GM12878 (cell line): ENCODE measurements at places on chromosomes 7 and 10. TPM values are rescaled to one million over a fixed set of nuclear protein-coding genes. Genes with fewer than 3 reads are reported as not detected.

The SPDYE8 gene
- 0.46 and 0.58 TPM in 2 replicates for polyA plus RNA-seq

The SUN3 gene
- not detected in 2 replicates for polyA plus RNA-seq

The CYP26C1 gene
- not detected in 2 replicates for polyA plus RNA-seq

The CYP2E1 gene
- not detected in 2 replicates for polyA plus RNA-seq

The PILRA gene
- polyA plus RNA-seq, result 6.6 and 6.8 TPM in 2 replicates

The LLCFC1 gene
- not detected in 2 replicates for polyA plus RNA-seq

The ODAD2 gene
- polyA plus RNA-seq, result not detected in 2 replicates

The IMPDH1 gene
- polyA plus RNA-seq, result 35.9 and 58.3 TPM in 2 replicates

The GPR37 gene
- not detected in 2 replicates for polyA plus RNA-seq

The PTPN20 gene
- polyA plus RNA-seq, result not detected in 2 replicates

The MDFIC gene
- polyA plus RNA-seq, result 20.5 and 35.3 TPM in 2 replicates

The FAM241B gene
- polyA plus RNA-seq, result 0.30 TPM in 1 of 2 replicates, not detected in the other

DNA sequence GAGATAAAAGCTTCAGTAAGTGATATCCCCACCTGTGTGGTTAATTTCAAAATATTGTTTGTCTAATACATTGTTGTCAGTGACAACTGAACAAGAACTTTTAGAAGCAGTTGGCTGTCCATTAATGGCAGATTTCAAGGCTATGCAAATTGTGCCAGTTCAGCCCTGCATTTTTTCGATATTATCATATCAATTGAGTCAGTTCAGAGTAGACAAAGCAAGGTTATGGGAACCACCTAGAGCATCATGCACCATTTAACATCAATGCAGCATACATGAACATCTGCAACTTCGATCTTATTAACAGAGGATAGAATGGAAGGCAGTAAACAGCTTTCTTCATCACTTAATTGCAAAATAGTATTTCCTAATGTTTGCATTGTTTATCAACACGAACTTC is 180.7 kb upstream of the KAT6B start:
- DNase-seq, result no peak

GRCh38 chr10:84820596-84820995 is 492.2 kb downstream of the CCSER2 start:
- DNase-seq, result no peak

GRCh38 chr7:22810843-22811242 is 11.8 kb downstream of the TOMM7 start:
- no peak for DNase-seq

GRCh38 chr7:33870120-33870519 is 35.2 kb upstream of the BMPER start:
- DNase-seq, result no peak

DNA sequence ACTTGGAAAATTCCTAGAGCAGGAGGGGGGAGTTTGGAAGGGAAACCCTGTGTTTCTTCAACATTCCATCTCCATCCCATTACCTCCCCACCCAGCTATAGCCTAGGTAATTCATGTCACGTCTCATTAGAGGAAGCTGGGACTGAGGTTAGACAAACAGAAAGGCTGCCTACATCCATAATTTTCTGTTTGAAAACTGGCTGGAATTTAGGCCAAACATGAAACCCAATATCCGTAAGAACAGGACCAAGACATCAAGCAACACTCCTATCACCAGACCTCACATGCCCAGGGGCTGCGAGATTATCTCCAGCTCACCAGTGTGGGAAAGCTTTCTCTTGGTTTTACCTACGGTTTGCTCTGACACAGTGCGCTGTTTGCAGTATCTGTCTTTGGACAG is 316.3 kb downstream of the FRMD4A start:
- DNase-seq, result no peak

DNA sequence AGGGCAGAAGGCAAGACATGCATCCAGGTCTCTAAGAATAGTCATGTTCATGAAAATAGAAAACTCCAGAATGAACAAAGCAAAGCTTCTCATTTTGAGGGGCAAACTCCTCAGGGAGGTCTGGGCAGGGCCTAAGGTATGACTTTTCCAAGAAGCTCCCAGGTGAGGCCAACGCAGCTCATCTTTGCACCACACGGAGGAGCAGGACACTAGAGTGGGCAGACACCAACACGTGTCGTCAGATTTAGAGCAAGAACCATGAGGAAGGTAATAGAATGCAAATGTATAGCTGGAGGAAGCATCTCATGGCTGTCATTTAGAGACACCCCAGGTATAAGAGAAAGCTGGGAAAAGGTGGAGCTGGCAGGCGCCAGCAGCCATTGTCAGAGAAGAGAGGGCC is 95.7 kb downstream of the WDFY4 start:
- no peak for DNase-seq

DNA sequence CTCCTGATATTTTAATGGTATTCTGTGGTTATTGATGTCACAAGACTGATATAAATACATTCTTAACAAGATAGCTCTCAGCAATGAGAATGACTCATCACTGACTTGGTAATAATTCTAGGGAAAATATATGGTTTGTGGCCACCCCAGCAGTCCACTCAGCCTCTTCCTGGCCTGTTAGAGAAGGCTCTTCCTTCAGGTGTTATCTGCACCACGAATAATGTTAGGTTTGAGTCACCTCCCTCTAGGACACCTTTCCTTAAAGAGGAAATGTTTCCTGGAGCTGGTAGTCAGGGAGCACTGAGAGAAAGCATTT is 163.3 kb downstream of the SVIL start:
- DNase-seq, result no peak

GRCh38 chr7:14902589-14903067 is at the start of gene DGKB:
DGKB (minus strand) TSS chr7:14902751.
- DNase-seq, result no peak

DNA sequence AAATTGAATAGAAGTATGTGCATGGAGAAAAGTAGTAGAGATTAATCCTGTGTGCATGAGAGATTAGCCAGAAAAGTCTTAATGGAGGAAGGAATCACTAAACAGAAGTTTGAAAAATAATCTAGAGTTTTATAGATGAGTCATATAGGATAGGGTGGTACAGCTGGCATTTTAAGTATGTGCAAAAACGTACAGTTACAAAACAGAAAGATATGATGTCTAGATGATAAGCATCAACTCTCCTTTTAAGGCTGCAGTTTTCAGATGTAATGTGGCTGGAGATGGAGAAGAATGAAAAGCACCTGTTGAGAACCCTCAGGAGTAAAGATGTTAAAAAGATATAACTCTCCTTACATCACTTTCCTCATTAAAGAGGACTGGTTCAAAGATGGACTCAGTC is 271.3 kb downstream of the STK31 start:
- no peak for DNase-seq

DNA sequence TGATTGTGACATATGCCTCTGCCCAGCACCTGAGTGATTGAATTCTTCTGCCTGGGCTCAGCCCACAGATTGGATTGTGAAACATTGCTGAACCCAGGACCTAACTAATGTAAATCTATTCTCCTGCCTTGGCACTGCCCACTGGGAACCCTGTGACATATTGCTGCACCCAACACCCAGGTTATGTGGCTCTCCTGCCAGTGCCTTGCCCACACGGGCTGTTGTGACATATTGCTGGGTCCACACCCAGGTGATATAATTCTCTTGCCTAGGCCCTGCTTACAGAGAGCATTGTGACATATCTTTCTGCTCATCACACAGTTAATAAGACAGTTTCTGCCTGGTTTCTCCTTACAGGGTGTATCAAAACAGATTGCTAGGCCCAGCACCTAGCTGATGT is 50.8 kb upstream of the ZNF680 start:
- DNase-seq, result no peak

- DNase-seq, result no peak
These were observed 29.5 kb downstream of the CTNNA3 start for GRCh38 chr10:67666416-67667034.

DNA sequence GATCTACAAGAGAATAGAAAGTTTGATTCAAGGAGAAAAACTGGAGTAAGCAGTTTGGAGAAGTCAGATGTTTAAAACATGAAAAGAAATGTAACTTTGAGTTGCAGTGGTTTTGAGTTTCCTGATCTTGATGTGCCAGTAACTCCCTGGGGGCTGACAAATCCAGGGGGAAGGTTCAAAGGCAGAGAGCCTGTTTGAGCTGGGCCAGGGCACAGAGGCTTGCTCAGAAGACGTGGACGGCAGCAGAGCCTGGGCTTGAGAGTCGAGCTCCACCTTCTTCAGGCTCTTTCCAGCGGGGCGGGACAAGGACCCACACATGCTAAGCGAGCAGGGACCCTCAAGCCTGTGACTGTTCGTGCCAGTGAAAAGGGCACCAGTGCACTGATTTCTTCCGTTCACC is 176.2 kb downstream of the MGMT start:
- DNase-seq, result no peak

- no peak for DNase-seq
These were observed 132.0 kb upstream of the FOXK1 start for GRCh38 chr7:4550117-4550516.

DNA sequence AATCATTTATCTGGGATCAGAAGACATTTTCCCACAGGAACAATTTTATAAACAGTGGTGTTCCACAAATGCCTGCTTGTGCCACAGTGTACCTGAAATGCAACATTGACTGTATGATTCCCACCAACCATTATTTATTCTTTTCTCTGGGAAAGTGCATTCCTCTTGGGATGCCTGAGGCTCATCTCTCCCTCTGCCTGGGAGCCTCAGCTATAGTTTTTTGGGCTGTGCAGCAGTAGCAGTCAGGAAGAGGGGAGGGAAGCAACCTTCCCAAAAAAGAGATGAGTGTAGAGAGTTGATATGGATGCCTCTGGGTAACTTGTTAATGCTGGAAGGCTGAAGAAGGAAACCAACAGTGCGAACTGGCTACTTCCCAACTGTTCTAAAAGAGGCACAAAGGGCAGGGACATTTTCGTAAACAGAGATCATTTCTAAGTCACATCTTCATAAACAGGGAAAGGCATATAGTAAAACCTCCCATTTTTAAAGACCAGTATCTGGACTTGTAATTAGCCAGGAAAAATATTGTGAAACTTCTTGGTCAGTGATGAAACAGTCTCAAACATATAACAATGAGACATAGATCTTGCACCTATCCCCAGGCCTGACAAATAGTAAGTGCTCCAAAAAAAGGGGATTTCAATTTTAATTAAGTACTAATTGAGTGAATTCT is 1.4 kb upstream of the CALD1 start:
- no peak for DNase-seq

- no peak for DNase-seq
These were observed 120.0 kb upstream of the PLPP4 start for GRCh38 chr10:120336911-120337540.

- DNase-seq, result no peak
These were observed 21.4 kb upstream of the AOC1 start for GRCh38 chr7:150830937-150831336.

DNA sequence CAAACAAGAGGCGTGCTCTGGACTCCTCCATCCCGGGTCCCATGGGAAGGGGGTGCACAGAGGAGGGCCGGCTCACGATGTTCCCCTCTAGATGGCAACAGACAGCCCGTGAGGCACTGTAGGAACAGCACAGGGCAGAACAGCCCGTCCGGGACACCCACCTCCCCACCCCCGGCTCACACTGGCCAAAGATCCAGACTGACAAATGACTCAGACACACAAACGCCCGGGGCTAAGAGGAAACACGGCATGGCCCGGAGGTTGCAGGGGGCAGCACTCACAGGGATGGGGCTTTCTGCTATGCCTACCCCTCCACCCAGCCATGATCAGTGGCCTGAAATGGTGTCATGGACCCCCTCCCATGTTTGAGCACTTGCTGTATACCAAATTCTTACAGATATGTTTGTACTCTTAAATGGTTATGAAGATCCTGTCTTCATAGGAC is 4.9 kb upstream of the ELN start:
- no peak for DNase-seq

- no peak for DNase-seq
These were observed 206.7 kb downstream of the CAMK1D start for GRCh38 chr10:12556039-12556438.

- no peak for DNase-seq
These were observed 56.3 kb upstream of the ZPBP start for GRCh38 chr7:50149369-50149768.

- DNase-seq, result no peak
These were observed 37.1 kb downstream of the ELMO1 start for GRCh38 chr7:37411444-37412034.

GRCh38 chr7:153190452-153190851 is 430.9 kb downstream of the ACTR3B start:
- no peak for DNase-seq

GRCh38 chr7:100022621-100023020 is 7.2 kb downstream of the ZKSCAN1 start:
- DNase-seq, result no peak

- no peak for DNase-seq
These were observed 726 bp upstream of the HOXA9 start for GRCh38 chr7:27165996-27166530.

- DNase-seq, result no peak
These were observed 135.7 kb upstream of the GDF10 start for GRCh38 chr10:47164126-47164799.

DNA sequence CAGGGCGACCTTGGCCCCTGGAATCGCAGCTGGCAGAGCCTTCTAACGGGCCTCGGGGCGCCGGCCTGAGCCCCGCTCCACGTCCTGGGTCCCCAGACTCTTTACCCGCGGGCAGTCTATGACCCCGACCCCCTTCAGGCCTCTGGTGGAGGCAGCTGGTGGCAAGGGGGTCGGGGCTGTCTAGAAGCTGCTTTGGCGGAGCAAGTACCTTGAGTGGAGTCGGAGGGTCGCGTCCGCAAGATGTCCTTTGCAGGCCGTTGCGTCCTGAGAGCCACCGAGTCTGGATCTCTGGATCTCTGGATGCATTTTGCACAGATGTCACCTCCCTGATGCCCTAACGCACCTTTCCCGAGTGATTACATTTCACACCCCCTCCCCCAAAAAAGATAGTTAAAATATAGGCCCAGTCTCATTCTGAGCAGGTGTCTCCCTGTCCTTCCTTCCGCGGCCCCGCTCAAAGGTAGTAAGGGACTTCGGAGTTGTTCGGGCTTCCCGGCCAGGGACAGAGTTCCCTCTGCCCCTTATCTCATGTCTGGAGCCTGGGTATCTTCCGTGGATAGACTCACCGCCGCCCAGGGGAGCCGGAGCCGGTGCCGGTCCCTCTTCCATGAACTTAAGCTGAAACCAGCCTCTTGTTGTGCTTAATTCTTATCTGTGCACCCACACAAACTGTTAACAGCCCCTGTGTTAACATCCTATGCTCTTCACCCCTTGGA is 457 bp downstream of the ACADSB start:
- DNase-seq, result no peak

- DNase-seq, result no peak
These were observed 58.6 kb upstream of the COL13A1 start for GRCh38 chr10:69742928-69743602.
